T-helper 2 cell treated with Interferon-gamma antibody and Interleukin-4, amounts not matched to agents 5 μg/mL and 100 μg/mL, for 36 hours (primary cell): ENCODE measurements at places on chromosomes 16 and 17.

DNA sequence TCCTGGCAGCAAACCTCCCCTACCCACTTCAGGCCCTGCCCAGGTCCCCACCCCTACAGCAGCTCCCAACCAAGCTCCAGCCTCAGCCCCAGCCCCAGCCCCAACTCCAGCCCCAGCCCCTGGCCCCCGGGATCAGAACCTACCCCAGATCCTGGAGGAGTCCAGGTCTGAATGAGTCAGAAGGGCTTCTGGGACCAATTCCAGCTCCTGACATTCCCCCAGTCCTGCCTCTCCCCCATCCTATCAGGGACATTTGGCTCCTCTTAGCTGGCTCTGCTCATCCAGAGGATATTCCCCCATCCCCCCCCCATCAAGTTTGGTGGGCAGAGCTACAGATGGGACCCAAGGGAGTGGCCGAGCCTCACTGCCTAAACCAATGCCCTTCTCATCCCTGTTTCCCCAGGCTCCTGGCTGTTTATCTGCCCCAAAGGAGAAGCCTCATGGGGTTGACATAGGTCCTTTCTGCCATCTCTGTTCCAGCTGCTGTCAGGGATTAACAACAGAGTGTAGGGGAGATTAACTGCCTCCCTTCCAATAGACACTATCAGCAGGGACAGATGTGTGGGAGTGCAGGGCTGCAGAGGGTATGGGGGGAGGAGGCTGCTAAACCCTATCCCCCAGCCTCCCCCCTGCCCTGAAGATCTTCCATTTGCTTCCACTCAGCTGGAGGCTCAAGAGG, 16.5 kb downstream of the CNTNAP1 start:
- DNase-seq = no peak
- no peak overlapping the region for H3K4me3 ChIP-seq
- H3K27me3 ChIP-seq = no peaks in the 10 kb centered on the region
- no peak overlapping the region for H3K27ac ChIP-seq

- no peak overlapping the region for H3K27ac ChIP-seq
- no peaks in the 10 kb centered on the region for H3K4me1 ChIP-seq
- H3K36me3 ChIP-seq = no peaks in the 10 kb centered on the region
Measured at GRCh38 chr16:66222756-66223155, 143.7 kb upstream of the CDH5 start.

DNA sequence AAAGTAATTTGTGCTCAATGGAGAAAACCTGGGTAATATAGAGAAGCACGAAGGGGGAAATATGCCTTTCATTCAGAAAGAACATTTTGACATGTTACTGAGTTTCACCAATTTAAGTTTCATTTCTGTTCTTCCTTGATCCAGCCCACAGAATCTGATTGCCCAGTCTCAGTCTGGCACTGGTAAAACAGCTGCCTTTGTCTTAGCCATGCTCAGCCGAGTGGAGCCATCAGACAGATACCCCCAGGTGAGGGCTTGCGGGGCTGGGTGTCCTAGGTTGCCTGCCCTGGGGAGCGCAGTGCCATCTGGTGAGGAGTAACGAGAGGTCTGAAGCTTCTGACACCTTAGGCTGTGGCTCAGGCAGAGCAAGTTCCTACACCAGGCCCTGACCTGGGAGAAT, 17.7 kb downstream of the DDX19A start:
- no peaks in the 10 kb centered on the region for H3K4me1 ChIP-seq
- H3K27ac ChIP-seq = no peak overlapping the region
- no peaks in the 10 kb centered on the region for H3K27me3 ChIP-seq
- peaks cover 33% of the 10 kb centered on the region for H3K36me3 ChIP-seq
- no peak overlapping the region for H3K4me3 ChIP-seq

GRCh38 chr16:6038941-6039645, 941.5 kb upstream of the EEF2KMT start:
- no peak overlapping the region for H3K27ac ChIP-seq
- H3K36me3 ChIP-seq = no peaks in the 10 kb centered on the region
- no peak overlapping the region for H3K4me3 ChIP-seq
- no peak for DNase-seq
- no peaks in the 10 kb centered on the region for H3K4me1 ChIP-seq

GRCh38 chr16:4574919-4575705, 19.0 kb downstream of the C16orf96 start:
- no peak overlapping the region for H3K27ac ChIP-seq
- no peak overlapping the region for H3K4me3 ChIP-seq
- no peaks in the 10 kb centered on the region for H3K36me3 ChIP-seq
- no peaks in the 10 kb centered on the region for H3K4me1 ChIP-seq
